Kidney capillary endothelial cell (primary cell): ENCODE measurements at places on chromosomes 5 and 9.

- peak; percentile 18 for DNase-seq
These were observed 14.7 kb downstream of the SLC45A2 start for GRCh38 chr5:33969572-33970452.

DNA sequence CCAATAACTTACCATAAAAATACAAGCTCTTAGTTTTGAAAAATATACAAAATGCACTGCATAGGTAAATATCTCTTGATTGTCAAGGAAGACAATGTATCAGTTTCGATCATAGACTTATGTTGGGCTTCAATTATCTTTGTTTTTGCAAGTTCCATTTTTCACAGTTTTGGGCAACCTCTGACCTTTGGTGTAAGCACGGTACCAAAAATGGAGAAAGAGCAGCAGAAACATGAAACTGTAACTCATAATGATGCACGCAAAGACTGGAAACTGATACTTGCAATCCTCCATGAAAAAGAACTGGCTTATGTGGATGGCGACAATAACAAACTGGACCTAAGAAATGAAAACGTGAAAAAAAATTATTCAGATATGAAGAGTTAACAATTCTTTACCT is 54.5 kb upstream of the DEPDC1B start:
- DNase-seq, result no peak

- DNase-seq, result no peak
These were observed 509.2 kb downstream of the CSNK1G3 start for GRCh38 chr5:124021066-124021641.

DNA sequence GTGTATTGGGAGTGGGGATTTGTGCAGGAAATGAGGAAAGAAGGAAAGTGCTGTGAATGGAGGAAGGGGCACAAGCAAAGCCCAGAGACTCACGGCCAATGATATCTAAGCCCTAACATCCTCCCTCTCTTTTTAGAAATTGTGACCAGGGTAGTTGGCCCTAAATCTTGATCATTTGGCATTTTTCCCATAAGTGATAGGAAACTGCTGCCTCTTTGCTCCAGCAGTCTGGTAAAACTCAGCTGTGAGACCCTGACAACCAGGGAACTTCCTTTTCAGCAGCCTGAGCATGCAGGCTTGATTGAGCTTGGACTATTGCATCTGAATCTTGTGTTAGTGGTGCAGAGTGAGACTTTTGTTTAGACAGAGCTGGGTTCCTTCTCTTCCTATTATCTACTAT is 9.6 kb upstream of the ADRB2 start:
- DNase-seq, result no peak

DNA sequence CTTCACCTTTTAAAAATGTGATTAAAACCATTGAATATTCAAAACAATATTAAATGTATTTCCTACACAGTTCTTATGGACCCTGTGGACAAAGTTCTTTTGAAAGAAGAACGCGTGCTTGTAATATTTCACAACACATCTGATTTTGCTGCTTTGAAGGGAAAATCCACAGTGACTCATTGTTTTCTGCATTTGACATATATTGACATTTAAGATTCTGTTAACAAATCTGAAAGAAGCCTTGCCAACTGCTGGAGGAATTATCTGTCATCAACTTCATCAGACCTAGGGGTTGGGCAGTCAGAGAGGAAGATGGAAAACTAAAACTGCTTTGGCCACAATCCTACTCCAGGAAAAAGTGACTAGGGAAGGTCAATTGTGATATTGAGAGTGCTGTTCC is 56.9 kb upstream of the RASEF start:
- DNase-seq, result no peak

DNA sequence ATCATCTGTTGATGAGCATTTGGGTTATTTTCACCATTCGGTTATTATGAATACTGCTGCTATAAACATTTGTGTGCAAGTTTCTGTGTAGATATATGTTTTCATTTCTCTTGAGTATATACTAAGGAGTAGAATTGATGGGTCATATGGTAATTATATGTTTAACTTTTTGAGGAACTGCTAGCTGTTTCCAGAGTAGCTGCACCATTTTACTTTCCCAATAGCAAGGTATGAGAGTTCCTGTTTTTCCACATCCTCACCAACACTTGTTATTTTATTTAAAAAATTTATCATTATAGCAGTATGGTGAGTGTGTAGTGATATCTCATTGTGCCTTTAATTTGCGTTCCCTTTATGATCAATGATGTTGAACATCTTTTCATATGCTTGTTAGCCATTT is 29.2 kb downstream of the CD14 start:
- no peak for DNase-seq

DNA sequence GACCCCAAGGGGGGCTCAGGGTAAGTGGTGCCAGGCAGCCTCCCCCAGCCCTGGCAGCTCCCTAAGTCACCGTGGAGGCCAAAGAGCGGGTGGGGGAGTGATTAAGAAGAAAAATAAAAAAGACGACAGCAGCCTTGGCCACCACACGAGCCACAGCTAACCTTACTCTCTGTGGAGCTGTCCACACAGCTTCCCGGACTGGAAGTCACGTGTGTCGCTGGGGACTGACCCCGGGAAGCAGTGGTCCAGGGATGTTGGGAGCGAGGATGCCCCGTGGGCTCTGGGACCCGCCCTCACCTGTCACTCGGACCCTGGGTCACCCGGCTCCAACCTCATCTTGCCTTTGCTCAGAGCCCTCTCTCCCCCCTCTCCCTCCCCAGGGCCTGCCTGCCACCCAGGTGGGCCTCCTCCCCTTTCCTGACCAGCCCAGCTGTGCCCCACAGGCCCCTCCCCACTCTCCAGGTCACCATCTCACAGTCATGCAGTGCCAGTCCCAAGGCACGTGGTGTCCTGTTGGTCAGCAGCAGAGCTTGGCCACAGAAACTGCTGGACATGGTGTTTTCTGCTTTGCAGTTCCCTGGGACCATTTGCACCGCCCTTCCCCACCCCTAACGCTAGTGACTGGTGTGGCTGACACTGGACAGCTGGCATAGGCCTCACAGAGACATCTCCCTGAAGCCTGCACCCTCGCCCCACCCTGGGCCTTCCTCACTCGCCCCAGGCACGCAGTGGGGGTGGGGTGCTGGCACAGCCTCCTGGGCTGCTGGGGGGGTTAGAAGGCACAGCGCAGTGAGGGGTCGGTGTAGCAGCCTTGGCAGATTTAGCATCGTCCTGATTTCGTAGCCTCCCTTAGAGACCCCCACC is 9.8 kb upstream of the EXOC3 start:
- no peak for DNase-seq

GRCh38 chr9:136225748-136226679 is 19.6 kb downstream of the QSOX2 start:
- no peak for DNase-seq

DNA sequence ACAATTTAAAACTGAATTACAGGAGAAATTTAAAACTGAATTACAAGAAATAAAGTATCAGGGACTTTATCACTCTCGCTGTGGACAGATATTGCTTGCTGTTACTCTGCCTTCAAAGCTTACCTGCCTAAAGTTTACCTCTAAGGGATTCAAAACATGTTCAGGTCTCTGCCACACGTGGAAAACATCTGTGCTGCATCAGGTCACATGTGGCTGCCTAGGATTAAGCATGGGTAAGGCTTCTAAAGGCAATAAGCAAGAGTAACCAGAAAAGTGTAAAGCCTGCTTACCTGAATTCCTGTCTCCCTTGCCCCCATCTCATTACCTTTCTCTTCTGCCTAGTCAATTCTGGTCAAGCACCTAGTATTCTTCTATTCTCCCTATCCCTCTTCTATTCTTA is 18.9 kb downstream of the MINAR2 start:
- DNase-seq, result no peak

DNA sequence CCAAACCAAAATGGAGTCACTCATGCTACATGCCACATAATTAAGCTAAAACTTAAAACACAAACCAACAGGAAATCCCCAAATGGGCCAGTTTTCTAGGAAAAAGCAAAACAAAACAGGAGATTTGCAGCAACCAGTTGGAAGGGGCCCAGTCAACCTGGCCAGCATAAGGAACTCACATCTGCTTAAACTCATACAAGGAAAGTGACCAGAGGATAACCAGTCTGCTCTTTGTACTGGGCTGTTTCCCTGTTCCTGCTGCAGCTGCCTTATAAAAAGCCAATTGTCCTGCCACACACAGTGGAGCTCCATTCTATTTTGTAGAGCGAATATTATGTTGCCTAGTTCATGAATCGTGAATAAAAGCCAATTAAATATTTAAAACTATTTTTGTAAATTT is 29.5 kb upstream of the PTPDC1 start:
- no peak for DNase-seq

- DNase-seq, result peak; percentile 90
These were observed 55.9 kb downstream of the DAP start for GRCh38 chr5:10704949-10705621.

DNA sequence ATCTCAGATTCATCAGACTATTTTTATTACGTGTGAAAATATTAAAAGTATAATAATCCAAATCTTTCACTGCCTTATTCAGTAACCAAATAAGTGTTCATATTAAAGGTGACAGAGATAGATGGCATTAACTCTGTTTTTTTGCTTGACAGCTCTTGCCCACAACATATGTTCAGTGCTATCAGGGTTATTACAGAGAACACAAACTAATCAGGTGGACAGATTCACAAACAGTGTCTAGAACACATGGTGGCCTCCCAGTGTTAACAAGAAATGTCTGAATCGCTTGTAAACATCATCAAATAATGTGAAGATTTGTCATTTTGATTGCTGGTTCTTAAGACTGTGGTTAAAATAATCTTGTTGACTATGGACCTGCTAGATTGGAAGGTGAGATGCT is 609.1 kb upstream of the GRAMD2B start:
- no peak for DNase-seq

GRCh38 chr5:6861667-6862066 is 148.4 kb downstream of the TENT4A start:
- DNase-seq, result no peak

GRCh38 chr5:96074870-96075269 is 113.2 kb upstream of the ELL2 start:
- no peak for DNase-seq

- DNase-seq, result no peak
These were observed 523.1 kb downstream of the EFNA5 start for GRCh38 chr5:107147589-107147988.

DNA sequence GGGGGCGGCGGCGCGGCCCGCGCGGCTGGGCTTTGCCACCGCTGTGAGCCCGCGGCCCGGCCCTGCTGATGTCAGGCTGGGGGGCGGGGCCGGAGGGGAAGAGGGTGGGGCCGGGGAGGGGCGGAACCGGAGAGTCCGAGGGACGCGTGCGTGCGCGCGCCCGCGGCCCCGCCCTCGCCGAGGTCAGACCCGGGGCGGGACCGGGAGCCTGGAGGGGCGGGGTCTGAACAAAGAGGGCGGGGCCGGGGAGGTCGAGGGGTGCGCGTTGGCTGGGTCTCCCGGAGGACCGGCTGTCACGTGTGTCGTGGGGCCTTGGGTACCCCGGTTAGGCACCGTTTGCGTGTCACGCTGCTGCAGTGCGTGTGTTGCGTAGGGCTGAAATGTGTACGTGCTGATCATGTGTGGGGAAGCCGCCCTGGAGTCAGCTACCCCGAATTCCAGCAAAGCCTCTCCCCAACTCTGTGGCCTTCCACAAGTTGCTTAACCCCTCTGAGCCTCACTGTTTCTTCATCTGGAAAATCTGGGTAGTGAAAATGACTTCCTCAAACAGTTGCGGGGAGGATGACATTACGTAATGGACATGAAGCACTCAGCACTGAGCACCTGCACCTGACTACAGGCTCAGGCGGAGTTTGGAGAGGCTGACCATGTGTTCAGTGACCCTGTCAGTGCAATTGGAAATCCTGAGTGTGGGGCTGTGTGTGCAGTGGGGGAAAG is at the start of gene RALGDS:
Gene RALGDS, minus strand, starts transcription at position 43 of the 717 bp plus-strand sequence. CDS start 86 bp downstream, outside the sequence.
- peak; percentile 74 for DNase-seq

DNA sequence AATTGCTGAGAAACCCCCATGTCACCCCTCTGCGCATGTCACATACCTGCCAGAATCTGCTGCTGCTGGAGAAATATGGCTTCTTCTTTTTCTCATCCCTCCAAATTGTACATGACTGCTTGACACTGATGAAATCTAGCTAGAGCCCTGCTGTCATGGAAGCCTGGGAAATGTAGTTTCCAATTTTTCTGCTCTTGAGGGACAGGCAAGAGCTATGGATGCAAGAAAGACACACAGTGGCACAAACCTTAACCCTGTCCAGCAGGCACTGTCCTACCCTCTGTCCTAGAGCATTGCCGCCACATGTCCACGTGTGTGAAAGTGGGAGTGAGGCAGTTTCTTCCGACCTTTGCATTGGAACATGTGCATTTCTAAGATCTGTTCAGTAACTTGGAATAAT is 255.5 kb upstream of the SEMA6A start:
- DNase-seq, result no peak

DNA sequence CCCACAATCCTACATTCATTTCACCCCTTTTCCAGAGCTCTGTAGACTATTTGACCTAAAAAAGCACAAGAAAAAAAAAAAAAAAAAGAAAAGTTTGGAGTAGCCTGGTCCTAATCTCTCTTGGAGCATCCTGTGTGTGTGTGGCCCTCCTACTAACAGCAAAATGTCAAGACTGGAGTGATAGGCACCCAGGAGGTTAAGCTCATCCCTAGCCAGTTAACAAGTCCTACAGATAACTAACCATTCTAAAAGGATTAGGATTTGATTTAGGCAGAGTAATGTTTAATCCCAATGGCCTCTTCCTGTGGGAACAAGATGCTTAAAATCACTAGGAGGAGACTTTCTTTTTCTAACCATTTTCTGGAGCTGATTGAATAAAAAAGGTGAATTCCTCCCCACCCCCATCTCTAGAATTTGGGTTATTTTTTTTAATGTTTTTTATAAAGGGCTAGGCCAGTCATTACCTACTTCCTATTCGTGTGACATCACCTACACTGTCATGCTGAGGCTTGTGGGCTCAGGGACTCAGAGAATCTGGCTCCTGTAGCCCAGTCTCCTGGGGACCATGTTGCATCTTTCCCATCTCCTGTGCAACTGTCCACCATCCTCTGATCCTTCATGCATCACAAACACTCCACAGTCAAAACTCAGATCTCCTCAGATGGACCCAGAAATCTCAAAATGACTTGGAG is 43.2 kb upstream of the NR3C1 start:
- no peak for DNase-seq

DNA sequence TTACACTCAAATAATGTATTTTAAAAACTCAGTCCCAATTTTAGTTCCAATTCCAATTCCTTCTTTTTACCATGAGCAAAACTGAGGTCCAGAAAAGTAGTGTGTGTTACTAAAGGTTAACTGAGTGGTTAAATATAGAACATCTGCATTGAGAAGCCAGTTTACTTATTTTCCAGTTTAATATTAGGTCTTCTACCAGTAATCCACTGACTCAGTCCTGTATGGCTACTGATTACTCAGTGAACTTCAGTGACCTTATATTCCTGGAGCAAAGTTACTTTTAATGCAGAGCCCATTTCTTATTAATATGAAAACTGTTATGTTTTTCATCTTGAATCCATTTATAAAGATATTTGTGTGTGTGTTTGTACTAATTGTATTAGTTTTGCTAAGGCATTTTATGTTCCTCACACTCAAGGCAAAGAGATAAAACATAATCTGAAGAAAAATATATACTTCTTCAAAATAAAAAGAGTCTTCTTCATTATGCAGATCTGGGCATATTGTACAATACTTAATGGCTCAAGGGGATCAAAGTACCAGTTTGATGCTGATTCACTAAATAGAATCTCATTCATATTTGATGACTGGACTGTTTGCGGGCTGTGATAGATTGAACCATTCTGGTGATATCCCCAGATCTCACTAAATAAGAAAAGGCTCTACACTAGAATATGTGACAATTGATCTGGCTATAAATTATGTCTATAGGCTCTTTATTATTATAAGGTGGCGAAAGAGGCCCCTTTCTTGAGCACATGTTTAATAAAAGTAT is 60.8 kb downstream of the DMXL1 start:
- no peak for DNase-seq

GRCh38 chr5:12322042-12322441 is 417.8 kb upstream of the CTNND2 start:
- no peak for DNase-seq
